Stomach (tissue), 19 donors: ENCODE measurements at places on chromosomes 6 and 20.

GRCh38 chr6:169803816-169804340, 52.5 kb downstream of the ERMARD start:
- no peak for DNase-seq

GRCh38 chr20:17227219-17227575, 357 bp downstream of the PCSK2 start:
- no peak for DNase-seq

DNA sequence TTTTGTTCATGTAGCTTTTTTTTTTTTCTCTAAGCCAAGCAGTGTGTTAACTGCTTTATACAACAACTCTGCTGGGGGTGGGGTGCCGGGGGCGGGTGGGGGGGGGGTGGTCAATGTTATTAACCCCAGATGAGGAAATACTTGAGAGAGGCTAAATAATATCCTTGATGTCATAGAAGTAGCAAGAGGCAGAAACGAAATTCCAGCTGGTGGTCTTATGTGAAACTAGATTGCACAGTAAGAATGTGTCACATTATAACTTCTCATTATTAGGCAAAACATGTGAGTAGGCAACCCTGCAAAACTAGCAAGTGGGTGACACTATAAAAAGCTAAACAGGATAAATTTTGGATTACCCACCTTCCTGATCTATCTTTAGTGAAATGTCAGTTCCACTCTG, 12.8 kb downstream of the MYLK4 start:
- DNase-seq: no peak

- no peak for DNase-seq
Measured at GRCh38 chr6:53139841-53140413, 8.7 kb downstream of the GCM1 start.

DNA sequence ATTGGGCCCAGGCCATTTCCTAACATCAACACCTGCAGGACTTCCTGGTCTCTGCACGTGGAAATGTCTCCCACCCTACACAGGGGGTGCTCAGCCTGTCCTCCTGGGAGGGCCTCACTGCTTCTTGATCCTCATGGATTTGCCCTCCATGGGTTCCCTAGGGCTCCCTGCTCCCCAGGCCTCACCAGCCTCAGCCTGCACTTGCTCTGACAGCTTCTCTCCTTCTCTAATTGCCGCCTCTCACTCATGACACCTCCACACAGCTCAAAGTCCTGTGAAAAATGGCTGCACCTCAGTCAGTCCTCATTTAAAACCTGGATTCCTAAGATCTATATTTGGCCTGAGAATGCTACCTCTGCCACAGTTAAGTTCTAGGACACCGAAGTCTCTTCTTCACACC, 130.6 kb downstream of the PXDC1 start:
- no peak for DNase-seq
